Activated CD4-positive, alpha-beta T cell treated with anti-CD3 and anti-CD28 coated beads, Interleukin-2, Interleukin-6, amounts not matched to agents 100 ng/mL and 50 ng/mL, durations not matched to agents 16 hours and 8 hours (primary cell): ENCODE measurements at places on chromosomes 2 and 18.

- DNase-seq = peak; percentile 91
Measured at GRCh38 chr18:3448838-3449511, 997 bp upstream of the TGIF1 start.

- DNase-seq = no peak
Measured at GRCh38 chr2:186181625-186182024, 304.4 kb upstream of the ZC3H15 start.

- DNase-seq = no peak
Measured at GRCh38 chr2:119683713-119684443, 4.9 kb downstream of the TMEM177 start.

DNA sequence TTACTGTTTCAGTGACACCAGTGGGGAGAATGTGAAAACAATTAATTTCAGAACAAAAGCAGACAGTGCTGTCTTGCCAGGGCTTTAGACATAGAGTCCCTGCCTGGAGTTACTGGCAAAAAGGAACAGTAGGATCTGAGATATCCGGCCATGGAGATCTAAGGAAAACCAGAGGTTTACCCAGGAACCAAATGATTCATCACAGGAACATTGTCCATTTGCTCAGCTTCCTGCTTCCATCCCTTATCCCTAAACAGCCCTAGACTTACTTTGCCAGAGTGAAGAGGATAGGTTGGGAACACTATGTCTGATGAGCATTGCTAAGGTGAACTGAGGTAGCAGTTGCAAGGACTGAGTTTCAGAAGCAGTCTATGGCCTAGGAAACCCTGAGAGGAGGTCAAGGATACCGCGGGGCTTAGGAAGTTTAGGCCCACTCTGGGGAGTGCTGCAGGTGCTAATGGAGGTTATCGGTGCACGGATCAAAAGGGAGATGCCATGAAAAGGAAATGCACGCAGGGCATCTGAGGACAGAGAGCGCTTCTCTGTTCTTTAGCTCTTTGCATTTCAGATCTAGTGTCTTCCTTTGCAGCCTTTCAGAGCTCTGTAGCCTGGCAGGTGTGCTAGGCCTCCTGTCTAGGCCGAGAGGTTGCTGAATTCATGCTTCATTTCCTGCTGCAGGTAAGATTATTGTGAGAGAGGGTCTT lies 223.9 kb downstream of the CDCA7 start:
- DNase-seq = no peak

GRCh38 chr2:13006829-13007717 lies 290.3 kb downstream of the TRIB2 start:
- DNase-seq = peak; percentile 76

GRCh38 chr2:234415706-234416105 lies 81.2 kb downstream of the ARL4C start:
- no peak for DNase-seq

GRCh38 chr2:68605939-68606338 lies 37.4 kb upstream of the PROKR1 start:
- no peak for DNase-seq

GRCh38 chr2:150011161-150011730 lies 423.7 kb upstream of the MMADHC start:
- DNase-seq = no peak

- DNase-seq = no peak
Measured at GRCh38 chr18:50111398-50111797, 83.5 kb downstream of the MYO5B start.

DNA sequence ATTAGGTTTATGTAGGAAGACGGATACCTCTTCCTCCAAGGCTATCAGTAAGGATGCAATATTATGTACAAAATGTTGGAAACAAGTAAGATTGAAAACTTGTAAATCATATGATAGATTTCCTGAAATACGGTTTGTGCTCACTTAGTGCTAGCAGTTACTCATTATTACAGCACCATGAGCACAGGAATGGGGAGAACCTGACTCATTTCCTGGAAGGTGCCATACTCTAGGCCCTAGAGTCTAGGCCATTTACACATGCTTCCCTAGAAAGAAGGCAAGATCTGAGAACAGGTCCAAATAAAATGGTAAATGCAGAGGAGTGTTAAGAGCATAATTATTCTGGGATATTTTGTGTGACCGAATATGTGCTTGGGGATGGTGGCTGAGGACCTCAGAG lies 467.7 kb upstream of the CELF4 start:
- no peak for DNase-seq

GRCh38 chr2:163573652-163574051 lies 162.2 kb downstream of the FIGN start:
- DNase-seq = no peak

DNA sequence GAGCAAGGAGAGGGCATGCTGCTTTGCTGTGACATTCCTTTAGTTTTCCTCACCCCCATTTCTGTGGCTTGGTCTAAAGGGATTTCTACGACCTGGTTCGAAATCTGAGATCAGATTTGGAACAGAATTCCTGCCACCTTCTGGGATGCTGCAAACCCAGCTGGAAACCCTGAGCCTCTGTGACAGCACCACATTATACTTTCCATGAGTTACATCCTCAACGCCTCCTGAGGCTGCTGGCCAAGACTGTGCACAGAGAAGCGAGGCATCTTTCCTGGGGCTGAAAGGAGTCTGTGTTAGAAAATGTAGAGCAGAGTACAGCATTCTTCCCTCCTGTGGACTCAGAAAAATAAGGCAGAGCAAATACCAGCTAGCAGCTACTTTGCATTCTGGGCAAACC lies 138.1 kb upstream of the CHAC2 start:
- no peak for DNase-seq

- DNase-seq = no peak
Measured at GRCh38 chr18:23675896-23676295, 13.2 kb upstream of the ANKRD29 start.

GRCh38 chr2:237565974-237566373 lies 400 bp upstream of the PRLH start:
- no peak for DNase-seq

DNA sequence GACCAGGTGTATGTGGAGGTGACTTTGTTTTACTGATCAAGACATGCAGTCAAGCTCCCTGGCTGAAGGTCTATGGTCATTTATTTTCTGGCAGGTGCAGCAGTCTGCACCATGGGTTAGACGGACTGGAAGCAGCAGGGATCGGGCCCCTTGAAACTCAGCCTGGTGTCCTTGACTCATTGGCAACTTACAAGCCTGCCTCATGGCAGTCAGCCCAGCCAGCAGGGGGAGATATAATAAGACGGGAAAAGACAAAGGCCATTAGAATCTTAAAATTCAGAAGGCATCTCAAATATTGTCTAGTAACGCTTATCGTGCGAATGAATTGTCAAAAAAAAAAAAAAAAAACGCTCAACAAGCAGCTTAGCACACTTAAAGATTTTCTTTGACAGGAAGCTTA lies 308.2 kb downstream of the EN1 start:
- DNase-seq = peak; percentile 8

DNA sequence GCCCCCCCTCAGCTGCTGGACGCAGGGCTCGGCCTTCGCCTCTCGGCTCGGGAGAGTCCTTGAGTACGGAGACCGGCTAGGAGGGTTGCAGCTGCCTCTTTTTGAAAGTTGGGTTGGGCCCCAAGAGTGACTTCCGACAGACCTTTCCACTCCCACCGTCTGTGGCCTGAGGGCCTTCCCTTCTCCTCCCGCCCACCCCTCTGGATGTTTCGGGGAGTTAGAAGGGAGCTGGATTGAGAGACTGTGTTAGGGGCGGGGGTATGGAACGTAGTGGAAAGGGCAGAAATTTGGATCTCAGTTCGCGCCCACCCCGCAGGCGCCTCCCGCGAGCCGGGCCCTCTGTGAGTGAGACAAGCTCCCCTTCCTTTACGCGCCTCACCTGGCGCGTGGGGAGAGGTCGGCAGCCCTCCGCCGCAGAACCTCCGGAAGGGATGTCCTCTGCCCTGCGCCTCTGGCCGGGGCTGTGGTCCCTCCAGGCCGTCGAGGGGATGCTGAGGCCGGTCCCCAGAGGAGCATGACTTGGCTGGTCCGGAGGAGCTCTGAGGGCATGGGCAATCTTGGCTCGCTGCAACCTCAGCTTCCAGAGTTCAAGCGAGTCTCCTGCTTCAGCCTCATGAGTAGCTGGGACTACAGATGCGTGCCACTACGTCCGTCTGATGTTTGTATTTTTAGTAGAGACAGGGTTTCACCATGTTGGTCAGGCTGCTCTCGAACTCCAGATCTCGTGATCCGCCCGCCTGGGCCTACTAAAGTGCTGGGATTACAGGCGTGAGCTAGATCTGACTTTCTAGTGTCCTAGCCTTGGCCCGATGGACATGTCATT lies 15.9 kb downstream of the C2orf74 start:
- peak; percentile 38 for DNase-seq

- peak; percentile 92 for DNase-seq
Measured at GRCh38 chr2:46984642-46985476, 69.3 kb upstream of the MCFD2 start.

DNA sequence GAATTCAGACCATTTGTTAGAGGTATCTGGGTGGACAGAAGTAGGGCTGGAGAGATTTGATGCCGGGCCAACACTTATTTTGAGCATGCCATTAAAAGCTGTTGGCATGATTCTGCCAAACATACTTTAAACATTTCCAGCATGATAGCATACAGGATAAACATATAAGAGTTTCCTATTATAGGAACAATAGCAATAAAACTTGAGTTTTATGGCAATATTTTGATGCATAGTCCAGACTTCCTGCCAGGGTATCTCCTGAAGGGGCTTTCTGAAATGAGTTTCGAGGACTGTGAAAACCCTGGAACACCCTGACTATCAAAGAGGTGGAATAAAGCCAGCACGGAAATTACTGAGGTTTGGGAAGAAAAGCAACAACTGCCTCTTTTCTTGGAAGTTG lies 1398.0 kb upstream of the NXPH2 start:
- no peak for DNase-seq

DNA sequence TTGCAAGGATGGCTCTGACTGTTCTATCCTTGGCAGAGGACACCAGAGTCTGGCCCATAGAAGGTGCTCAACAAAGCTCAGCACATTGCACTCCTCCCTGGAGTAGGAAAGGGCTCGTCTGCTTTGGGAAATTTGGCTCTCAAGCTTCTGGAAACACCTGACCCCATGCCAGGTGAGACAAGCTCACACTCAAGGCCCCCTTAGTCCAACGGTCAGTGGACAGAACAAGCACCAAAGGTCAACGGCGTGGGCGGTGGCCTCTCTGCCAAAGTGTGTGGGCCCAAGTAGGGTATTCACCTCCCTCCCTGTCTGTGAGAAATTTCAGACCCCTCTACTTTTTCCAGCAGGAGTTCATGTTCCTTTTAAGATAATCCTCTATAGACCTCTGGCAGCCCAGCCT lies 2.0 kb upstream of the STEAP3 start:
- DNase-seq = no peak

DNA sequence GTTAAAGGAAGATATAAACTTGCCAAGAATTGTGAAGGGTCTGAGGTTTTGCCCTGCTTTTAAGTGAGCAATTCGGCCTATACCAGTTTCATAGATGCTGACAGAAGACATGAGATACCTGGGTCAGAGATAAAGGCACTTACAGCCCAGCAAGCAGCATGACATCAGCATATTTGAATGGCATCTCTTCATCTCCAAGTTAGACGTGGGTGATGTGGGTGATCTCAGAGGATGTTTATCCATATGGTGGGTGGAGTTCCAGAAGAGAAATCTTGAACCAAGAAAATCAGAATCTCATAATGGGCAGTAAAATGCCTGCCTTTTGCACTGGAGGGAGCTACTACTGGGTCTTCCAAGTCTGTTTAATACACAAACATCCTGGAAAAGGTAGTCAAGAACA lies 44.7 kb downstream of the GYPC start:
- DNase-seq = no peak

GRCh38 chr2:27822049-27822448 lies 50.5 kb downstream of the MRPL33 start:
- DNase-seq = no peak

DNA sequence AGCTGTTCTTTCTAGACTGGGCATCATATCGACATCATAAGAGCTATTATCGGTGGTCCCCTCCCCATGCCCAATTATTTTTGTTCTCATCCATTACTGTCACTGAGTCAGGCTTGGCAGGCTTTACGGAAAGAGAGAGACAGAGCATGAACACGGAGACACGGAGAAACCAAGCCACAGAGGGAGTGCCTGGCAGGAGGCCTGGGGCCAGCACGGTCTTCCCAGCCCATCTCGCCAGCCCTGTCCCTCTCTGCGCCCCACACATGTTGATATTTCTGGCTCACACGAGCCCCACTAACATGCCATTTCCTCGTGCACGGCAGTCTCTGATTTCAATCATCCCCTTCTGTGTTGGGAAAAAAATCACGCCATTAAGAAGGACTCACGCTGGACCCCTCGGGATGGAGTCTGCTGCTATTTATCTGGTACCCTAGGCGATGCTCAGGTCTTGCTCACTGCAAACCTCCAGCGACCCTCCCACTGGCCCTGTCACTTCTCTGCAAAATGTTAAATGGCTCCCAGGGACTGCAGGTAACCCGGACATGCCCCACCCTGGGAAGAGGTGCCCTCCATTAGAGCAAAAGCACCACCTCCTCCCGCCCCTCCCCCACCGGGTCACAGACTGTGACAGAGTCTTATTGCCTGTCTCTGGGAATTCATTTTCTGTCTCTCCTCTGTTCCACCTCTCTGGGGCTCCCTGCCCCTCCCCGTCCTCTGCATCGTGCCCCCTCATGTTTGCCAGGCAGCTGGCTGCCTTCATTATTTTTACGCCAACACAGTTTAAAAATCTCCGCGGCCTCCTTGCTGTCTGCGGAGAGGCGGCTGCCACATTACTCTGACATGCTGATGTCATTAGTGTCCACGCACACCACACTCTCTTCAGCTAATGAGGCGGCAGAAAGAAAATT lies 40.1 kb upstream of the GBX2 start:
- DNase-seq = no peak

- no peak for DNase-seq
Measured at GRCh38 chr2:224155371-224155770, 116.3 kb upstream of the SERPINE2 start.

DNA sequence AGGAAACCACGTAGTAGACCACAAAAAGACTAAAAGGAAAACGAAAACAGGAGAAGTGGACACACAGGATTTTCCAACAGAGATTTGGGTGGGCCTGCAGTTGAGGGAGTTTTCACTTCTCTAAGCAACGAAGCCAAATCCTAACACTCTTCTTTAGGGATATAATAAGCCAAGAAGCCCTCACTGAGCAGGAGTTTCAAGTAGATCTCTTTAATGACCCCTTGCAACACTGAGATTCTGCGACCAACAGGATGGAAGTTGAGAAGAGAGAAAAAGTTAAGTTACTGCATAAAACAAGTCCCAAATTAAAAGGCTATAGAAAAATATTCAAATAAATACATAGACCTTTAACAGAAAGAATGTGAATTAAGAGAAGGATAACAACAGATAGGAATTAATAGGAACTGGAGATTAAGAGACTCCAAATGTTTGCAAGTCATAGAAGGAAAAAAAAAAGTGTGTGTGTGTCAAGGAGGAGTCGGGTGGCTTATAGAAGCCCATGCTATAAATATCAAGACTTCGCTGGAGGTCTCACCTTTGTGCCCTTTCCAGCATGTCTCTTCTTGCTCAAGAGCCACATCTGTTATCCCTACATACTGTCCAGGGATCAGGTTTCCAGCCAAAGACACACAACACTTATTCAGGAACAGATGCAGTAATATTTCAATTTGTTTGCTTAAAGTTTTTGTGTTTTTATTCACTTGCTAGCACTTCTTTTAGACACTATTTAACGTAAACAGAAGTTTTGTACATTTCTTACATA lies 69.4 kb upstream of the ARHGAP28 start:
- no peak for DNase-seq
